Left colon (tissue), 2 donors: ENCODE measurements at places on chromosomes 11 and 22. TPM values are rescaled to one million over a fixed set of nuclear protein-coding genes. Genes with fewer than 3 reads are reported as not detected.

GRCh38 chr11:120108785-120109168, 29.1 kb downstream of the TRIM29 start:
- no peak for DNase-seq

C11orf21 gene
- 0.78 TPM for total RNA-seq

MPPED2 gene
- 2.9 TPM for total RNA-seq

DNA sequence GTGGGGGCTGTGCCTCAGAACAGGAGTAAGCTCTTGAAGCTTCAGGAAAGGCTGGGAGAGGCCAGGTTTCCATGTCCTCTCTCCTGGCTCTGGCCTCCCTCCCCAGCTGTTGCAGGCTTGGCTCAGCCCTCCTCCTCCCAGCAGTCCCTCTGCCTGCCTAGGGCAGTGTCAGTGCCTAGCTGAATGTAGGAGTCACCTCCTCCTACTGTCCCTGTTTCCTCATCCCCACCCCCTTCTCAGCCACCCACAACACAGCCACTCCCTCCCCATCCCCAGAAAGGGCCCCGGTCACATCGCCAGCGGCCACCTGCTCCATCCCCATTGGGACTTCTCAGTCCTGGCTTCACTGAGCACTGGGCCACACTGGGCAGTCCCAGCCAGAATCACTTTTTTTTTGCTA, 2.9 kb upstream of the FBLN1 start:
- DNase-seq, result no peak

DNA sequence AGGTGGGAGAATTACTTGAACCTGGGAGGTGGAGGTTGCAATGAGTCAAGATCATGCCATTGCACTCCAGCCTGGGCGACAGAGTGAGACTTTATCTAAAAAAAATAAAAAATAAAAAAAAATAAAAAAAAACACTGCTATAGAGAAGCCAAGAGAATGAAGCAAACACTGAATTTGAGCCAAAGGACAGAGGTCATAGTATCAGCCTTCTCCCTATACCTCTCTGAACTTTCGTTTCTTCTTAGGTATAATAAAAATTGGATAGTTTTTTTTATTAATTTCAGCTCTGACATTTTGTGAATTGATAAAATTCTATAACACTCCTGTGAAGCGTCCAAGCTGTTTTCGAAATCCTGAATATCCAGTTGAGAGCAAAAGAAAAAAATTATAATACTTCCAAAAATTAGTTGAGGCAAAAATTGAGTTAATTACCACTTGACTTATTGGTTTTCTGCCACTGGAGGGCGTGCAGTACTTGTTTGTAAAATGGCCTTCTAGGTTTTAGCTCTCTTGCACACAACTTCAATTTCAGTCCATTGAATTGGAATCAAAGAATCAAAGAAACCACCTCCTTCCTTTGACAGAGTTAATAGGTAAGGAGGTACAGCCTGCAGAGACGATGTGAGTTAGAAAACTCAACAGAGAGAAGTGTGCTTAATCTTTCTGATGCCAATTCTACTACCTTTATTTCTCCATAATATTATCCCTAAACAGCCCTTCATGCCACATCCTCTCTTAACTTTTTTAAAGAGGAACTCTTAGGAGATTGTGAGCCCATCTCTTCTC, 143.2 kb downstream of the BBOX1 start:
- no peak for DNase-seq

RAG1 gene
- 2.5 TPM for total RNA-seq

APOA5 gene
- total RNA-seq, result not detected

BARX2 gene
- 11.6 TPM for total RNA-seq

ASPHD2 gene
- total RNA-seq, result 7.1 TPM

GRCh38 chr11:30006876-30007275, 10.0 kb downstream of the KCNA4 start:
- no peak for DNase-seq
